Stimulated activated CD8-positive, alpha-beta memory T cell treated with anti-CD3 and anti-CD28 coated beads, Interleukin-4, amount 100 ng/mL, for 1 hour (primary cell): ENCODE measurements at places on chromosomes 11 and 22.

- no peak for DNase-seq
Measured at GRCh38 chr11:117175104-117175503, 3.4 kb upstream of the SIDT2 start.

GRCh38 chr11:123055191-123055901 is 6.6 kb downstream of the HSPA8 start:
- DNase-seq = no peak

- no peak for DNase-seq
Measured at GRCh38 chr11:2465202-2466068, 20.6 kb downstream of the KCNQ1 start.

DNA sequence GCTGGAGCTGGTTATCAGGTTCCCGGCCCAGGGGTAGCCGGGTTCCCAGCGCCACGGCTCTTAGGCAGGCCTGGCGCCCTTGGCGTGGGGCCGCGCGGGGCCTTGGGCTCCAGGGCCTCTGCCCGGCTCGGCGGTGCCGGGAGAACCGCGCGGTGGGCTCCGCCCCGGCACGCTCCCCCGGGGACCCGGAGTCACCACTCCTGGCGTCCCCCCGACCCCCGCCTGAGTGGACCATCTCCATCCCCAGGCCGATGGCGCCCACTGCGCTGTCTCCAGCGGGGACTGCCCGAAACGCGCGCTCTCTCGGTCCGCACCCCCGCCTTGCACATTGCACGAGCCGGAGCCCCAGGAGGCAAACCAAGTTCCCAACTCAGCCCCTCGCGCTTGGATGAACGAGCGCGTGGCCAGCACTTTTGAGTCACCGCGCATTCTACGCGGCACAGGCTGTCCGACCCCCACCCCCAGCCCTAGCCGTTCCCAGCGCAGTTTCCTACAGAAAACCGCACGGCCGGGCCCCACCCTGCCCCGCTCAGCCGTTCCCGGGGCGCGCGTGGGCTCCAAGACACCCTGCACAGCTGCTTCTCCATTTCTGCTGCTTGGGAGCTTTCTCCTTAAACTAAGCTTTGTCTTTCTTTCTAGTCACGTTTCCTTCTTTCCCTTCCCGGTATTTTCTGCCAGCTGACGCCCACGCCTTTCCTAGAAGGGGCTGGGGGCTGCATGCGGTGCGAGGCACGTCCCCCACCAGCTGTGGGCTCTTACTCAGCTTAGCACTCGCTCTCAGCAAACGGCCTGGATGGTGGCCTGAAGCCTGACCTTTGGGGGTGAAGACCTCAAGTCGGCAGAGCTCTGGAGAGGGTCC is 650 bp upstream of the CHID1 start:
- DNase-seq = no peak

- DNase-seq = no peak
Measured at GRCh38 chr11:43969543-43969942, 27.1 kb downstream of the C11orf96 start.

GRCh38 chr11:112995423-112996090 is 34.3 kb downstream of the NCAM1 start:
- no peak for DNase-seq

GRCh38 chr22:44291265-44291664 is 21.5 kb downstream of the SHISAL1 start:
- DNase-seq = no peak

DNA sequence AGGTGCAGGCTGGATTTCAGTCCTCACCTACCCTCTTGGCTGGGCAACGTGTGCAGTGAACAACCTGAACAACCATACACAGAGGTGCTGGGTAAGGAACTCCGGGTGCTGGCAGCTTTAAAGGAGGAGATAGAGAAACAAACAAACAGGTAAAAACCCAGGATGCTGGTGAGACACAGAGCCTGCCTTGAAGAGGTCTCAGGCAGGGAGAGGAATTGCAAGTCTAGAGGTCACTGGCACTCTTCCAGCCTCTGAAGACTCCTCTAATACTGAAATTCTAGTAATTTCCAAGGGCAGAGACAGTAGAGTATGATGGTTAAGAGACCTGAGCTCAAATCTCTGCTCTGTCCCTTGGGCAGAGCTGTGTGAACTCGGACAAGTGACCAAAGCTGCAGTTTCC is 192.5 kb downstream of the CEP164 start:
- DNase-seq = no peak

GRCh38 chr11:113401718-113402117 is 14.1 kb downstream of the ANKK1 start:
- no peak for DNase-seq

DNA sequence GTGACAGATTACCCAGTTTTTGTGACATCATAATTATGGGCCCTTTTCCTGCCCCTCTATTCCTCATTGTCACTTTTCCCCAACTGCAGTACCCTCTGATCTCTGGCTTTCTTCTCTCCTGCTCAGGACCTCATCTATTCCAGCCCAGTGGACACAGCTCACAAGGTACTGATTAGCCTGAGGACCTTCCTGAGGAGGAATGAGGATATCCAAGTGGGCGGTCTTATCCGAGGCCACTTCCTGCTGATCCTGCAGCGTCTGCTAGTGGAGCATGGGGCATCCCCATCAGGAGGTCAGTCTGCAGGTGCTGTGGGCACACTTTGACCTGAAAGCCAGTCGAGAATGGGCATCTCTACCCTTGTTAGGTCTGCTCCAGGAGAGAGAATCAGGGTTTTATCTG is 24.5 kb upstream of the CCDC134 start:
- DNase-seq = no peak

GRCh38 chr11:112235750-112236390 is 9.6 kb downstream of the PTS start:
- no peak for DNase-seq

DNA sequence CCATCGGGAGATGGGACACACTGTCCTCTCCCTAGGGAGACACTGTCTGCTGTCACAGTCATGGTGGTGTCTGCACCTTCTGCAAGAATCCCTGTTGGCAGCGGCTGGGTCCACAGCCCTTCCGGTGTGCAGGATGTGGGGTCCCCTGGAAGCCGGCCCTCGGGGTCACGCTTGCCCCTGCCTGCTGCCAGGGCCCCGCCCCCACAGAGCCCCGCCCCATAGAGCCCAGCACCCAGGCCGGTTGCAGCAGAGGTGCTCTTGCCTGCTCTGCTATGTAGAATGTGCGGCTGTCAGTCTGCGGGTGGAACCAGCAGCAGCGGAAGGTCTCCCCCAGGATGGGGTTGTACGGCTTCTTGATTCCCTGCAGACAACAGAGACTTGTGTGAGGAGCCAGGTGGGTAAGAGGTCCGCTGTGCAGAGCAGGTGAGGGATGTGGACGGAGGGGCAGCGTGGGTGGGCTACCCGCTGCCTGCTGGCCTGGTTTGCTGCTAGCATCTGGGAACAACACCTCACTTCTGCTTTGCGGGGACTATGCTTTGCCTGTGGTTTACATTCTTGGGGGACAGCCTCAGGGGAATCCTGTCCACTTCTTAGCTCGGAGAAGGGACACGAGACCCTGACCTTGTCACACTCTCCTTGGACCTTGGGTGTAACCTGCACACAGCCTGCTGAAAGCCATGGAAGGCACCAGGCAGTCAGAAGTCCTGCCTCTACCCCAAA is 44.9 kb upstream of the CARS1 start:
- DNase-seq = no peak

GRCh38 chr11:8739309-8739793 is 56.8 kb downstream of the RPL27A start:
- no peak for DNase-seq

DNA sequence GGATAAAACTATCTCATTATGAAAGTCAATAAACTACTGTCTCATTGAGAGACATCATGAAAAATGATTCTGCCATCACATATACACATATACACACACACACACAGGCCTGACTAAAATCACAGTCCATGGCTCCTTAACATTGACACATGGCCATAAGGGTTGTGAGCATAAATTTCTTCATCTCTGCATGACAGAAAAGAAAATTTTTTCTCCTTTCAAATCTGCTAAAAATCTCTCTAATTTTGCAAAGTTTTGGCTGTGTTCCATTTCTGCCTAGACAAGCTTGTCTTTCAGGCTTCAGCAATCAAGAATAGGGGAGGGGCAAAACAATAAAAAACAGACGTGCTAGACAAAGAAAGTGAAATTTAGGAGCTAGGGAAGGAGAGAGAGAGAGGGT is 324.5 kb downstream of the LRRC4C start:
- DNase-seq = no peak

DNA sequence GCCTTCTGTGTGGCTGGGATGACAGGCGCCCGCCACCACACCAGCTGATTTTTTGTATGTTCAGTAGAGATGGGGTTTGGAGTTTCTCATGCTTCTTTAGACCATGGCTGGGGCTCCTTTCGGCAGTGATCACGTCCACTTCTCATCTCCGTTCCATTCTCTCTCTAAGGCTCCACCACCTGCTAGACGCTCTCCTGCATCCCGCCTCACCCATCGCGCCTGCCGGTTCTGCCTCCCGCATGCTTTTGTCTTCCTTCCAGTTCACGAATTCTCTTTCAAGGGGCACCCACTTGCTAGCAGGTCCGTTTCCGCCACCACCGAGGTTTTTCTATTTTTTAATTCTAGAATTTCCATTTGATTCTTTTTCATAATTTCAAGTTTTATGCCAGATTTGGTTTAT is 22.0 kb upstream of the SYT8 start:
- no peak for DNase-seq

GRCh38 chr11:120801801-120802689 is 221.9 kb upstream of the TBCEL start:
- DNase-seq = peak; percentile 9

GRCh38 chr22:28918550-28919271 is 35.3 kb downstream of the ZNRF3 start:
- DNase-seq = no peak
